Effector memory CD4-positive, alpha-beta T cell (primary cell): ENCODE measurements at places on chromosomes 1 and 21.

GRCh38 chr1:17955302-17956285 lies 152.0 kb upstream of the IGSF21 start:
- DNase-seq = no peak

DNA sequence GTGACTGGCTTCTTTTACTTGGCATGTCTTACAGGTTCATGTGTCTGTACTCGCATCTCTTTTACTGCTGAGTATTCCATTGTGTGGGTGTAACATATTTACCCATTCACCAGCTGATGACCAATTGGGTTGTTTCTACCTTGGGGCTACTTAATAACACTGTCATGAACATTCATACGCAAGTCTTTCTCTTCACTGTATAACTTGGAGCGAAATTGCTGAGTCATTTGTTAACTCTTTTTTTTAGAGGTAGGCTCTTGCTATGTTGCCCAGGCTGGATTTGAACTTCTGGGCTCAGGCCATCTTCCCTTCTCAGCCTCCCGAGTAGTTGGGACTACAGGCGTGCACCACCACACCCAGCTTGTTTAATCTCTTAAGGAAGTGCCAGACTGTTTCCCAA lies 6.5 kb downstream of the PYCR2 start:
- DNase-seq = no peak

DNA sequence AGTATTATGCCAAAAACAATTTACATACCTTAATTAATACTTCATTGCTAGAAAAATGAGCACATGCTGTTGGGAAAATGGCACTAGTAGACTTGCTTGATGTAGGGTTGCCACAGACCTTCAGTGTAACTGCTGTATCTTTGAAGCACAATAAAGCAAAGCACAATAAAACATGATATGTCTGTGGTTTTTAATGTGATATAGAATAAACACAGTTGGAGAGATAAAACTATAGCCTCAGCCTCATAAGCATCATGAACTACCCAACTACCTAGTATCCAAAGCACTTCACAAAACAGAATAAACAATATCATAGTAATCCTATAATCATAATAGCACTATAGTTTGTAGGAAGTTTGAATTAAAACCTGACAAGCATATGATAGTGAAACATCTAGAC lies 143.5 kb downstream of the SYT14 start:
- DNase-seq = no peak

- DNase-seq = no peak
Observed at GRCh38 chr21:33432496-33432895, 29.3 kb downstream of the IFNGR2 start.

- DNase-seq = no peak
Observed at GRCh38 chr1:177010211-177010825, 154.2 kb downstream of the ASTN1 start.

DNA sequence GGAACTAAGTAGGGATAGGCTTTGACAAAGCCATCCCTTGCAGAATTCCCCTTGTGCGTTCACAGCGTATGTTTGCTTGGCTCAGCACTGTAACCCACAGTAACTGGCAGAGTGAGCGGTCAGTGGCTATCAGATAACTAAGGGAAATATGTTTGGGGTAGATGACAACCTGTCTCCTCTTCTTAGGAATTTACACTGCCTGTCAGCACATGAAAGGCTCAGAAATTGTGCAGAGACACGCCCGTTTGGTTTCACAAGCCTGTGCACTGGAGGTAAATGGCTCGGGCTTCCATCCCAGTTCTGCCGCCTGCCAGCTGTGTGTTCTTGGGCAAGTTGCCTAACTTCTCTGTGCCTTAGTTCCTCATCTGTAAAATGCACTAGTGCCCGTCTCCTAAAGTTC lies 101.2 kb downstream of the PRDM2 start:
- no peak for DNase-seq

- DNase-seq = no peak
Observed at GRCh38 chr1:204541626-204542025, 25.4 kb downstream of the MDM4 start.

DNA sequence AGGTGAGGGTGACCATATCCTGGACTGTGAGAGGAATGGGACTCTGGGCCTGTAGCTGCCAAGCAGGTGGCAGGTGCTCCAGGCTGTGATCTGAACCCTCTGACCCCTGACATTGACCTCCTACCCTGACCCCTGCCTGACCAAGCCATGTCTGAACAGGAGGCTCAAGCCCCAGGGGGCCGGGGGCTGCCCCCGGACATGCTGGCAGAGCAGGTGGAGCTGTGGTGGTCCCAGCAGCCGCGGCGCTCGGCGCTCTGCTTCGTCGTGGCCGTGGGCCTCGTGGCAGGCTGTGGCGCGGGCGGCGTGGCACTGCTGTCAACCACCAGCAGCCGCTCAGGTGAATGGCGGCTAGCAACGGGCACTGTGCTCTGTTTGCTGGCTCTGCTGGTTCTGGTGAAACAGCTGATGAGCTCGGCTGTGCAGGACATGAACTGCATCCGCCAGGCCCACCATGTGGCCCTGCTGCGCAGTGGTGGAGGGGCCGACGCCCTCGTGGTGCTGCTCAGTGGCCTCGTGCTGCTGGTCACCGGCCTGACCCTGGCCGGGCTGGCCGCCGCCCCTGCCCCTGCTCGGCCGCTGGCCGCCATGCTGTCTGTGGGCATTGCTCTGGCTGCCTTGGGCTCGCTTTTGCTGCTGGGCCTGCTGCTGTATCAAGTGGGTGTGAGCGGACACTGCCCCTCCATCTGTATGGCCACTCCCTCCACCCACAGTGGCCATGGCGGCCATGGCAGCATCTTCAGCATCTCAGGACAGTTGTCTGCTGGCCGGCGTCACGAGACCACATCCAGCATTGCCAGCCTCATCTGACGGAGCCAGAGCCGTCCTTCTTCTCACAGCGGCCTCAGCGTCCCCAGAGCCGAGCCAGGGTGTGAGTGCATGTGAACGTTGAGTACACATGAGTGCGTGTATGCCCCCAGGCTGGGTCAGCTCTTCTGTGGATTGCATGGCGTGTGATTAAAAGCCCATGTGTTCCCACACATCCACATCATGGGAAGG lies 3.1 kb downstream of the TMEM125 start:
- DNase-seq = no peak

DNA sequence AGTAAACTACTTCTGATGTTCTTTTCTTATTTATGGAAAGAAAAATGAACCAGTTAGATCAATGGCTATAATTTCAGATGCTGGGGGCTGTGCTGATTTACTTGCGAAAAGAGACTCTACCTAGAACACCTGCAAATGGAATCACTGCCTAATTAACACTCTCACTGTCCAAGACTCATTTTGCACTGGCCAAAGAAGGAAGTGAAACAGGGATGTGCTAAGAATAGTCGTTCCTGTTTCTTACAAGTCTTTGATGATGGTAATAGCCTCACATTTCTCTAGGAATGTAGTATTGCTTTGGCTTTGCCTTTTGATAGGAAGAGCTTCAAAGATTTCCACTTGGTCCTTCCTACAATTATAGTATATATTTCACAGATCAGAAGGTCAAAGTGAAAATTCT lies 12.7 kb upstream of the TSNAX start:
- DNase-seq = no peak

DNA sequence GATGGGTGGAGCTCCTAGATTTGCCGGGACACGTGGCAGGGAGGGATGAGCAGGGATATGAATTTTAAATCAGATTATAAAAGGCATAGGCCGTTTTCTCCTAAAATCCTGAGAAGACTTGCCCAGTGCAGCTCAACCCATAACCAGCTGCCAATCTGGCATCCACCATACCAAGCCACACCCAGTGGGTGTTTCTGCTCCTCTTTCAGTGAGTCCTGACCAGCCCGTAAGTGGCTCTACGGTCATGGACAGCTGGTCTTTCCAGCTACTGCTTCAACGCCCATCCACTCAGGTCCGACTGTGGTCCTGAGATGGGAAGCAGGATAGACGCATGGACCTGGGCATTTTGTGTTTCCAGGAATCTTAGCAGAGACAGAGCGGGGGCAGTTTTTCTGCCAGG lies 107.2 kb downstream of the LAMC2 start:
- DNase-seq = no peak
